ENCODE measurements at places on chromosomes 16 and 17.

DNA sequence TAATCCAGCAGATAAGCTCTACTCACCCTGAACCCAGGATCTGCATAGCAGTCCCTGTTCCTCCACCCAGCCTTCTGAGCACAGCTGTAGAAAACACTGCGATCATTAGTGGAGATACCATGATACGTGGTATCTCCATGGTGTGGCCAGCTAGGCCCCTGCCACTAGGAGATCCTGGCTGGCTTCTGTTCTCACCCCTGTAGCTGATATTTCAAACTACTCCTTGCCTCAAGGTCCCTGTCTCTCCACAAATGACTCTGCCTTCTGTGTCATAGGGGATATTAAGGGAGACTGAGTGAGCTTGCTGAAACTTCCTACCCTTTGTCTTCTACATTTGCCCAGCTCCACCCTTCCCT, 44.3 kb downstream of the ERN1 start:
- no peak for DNase-seq

DNA sequence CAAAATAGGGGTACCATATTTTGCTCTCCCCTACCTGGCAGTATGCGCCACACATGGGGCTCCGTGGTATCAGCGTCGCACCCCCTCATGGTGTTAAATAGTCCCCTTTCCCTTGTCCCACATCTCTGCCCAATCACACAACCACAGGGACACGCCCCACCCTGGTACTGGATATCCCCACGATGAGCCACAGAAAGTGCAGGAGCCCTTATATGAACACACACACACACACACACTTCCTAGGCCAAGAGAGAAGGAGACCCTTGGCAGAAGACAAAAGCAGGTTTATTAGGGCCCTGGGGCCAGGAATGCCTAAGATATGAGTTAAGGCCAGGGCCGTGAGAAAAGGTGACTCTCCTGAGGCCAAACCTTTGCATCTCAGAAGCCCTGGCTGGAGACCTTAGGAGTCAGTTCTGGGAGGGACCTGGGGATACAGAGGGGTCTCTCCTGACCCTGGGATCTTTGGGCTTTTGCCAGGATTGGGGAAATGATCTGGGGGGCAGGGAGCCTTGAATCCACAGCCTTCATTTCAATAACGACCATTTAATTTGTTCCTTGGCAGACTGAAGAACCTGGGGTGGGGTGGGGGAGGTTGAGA, 11.6 kb downstream of the COPZ2 start:
- DNase-seq: no peak

GRCh38 chr16:80084614-80085013, 456.2 kb upstream of the DYNLRB2 start:
- no peak for DNase-seq

DNA sequence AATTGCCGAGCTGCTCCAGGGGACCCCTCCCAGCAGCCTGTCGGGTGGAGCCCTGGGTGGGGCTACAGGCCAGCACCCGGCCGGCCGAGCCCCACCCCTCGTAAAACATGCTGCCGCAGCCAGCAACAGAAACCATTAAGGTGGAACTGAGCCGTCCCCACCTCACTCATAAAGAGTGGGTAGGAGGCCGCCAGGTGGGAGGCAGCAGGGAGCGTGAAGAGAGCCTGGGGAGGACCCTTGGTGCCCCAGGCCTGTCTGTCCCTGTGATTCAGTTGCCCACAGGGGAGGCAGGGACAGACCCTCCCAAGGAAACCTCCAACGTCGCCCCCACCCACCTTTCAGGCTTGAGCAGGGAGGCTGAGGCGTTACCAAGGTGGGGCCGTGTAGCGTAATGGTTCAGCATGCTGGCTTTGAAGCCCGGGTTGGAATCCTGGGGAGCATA, 8.4 kb downstream of the FOXN1 start:
- no peak for DNase-seq

GRCh38 chr16:48999044-48999443, 282.6 kb downstream of the CBLN1 start:
- DNase-seq: no peak

Measured in GM12864 (cell line).